ENCODE measurements at places on chromosomes 13 and 19.

DNA sequence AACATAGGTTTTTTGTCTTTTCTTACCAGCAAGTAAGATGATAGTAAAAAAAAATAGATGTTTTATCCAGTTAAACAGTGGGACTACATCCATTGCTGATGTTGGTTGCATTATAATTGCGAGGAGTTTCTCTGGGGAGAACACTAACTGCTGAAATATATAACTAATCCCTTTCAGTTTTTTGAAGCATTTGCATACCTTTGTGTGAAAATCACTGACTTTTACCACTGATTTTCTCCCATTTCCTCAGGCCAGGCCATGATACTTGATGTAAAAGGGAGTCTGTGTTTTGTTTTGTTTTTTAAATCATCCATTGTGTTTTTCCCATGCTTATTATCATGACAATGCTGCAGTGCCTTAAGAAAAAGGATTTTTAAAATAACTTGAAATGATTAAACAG is 699.5 kb downstream of the PCDH9 start:
- no peak for DNase-seq

- no peak for DNase-seq
Observed at GRCh38 chr19:38483016-38483630, 49.6 kb downstream of the RYR1 start.

GRCh38 chr19:40560092-40560507 is 16.6 kb upstream of the SHKBP1 start:
- DNase-seq: no peak

- DNase-seq: no peak
Observed at GRCh38 chr13:29384466-29384865, 211.0 kb downstream of the SLC7A1 start.

- DNase-seq: no peak
Observed at GRCh38 chr13:40376867-40377535, 289.4 kb downstream of the FOXO1 start.

DNA sequence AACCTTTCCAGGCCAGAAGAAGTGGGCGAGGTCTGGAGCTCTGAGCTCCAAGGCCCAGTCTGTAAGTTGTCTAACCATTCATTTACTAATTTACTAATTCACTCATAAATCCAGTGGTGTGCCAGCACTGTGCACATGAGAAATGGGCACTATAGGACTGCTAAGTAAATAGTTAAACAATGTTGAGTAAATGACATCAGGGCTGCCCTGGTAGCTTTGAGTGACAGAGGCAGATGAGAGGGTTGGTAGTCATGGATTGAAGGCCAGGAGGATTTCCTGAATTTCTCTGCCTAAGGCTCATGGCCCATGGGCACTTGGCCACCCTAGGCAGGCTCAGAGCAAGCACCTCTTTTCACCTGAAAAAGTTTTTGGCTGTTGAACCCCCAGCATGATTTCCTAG is 216.9 kb upstream of the RXFP2 start:
- DNase-seq: no peak

DNA sequence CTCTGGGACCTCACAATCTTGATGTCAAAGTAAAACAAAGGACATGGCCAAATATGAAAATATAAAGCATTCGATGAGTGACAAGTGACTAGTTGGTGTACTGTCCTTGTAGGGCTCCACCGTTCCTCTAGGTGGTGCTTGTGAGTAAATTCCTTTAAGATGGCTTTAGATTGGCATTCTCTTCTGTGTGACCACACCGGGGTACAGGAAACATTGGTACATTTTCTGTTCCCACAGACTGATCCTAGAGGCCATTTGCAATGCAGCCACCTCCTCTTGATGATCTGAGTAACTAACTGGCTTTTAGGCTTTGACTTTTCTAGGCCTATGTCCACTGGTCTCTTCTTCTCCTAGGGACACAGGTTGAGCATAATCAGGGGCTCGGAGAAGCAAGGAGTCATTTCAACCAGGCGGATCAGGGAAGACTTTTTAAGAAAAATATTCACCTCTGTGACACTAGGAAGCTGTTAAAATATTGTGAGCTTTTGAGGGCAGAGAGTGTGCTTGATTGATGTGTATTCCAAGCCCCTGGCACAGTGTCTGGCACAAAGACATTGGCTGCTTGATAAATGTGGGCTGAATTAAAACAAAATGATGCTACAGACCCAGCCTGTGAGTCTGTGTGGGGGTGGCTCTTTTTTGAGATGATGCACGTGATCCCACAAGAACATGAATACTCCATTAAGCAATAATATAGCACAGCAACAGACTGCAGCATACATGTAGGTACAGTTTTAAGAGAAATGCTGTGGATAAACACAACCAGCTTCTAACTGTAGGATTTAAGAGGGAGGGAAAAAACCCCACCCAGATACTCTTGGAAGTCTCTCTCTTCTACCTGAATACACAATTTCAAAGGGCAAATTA is 21.0 kb downstream of the EPSTI1 start:
- DNase-seq: peak; percentile 67

GRCh38 chr19:19224852-19225494 is 13.2 kb downstream of the NCAN start:
- DNase-seq: peak; percentile 92

DNA sequence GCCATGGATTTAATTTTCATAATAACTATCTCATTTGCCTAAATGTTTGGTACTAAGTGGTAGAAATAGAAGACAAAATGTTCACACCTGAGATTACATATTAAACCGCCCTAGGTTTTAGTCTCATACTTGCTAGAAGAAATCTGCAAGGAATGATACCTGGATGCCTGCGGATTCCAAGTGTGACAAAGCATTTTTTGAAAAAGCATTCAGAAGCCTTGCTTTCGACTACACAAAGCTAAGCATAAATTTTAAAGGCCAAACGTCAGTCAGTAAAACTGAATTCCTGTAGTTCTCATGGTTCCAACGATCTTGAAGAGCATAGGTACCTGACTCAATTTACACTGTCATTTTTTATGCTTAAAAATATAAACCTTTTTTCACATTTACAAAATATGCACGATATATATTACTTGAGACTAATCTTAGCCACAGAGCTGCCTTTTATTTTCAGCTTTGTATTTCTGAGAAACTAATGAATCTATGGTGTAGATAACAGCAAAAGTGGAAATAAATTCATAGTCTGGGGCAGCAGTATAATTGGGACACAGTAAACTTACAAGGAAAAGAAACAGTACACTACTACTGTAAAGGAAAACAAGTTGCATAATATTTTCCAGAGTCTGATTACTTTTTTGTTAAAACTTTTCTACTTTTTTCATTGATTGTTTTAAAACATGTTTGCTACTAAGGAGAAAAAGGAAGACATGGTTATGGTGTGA is 1.2 kb upstream of the LRRC63 start:
- DNase-seq: no peak

DNA sequence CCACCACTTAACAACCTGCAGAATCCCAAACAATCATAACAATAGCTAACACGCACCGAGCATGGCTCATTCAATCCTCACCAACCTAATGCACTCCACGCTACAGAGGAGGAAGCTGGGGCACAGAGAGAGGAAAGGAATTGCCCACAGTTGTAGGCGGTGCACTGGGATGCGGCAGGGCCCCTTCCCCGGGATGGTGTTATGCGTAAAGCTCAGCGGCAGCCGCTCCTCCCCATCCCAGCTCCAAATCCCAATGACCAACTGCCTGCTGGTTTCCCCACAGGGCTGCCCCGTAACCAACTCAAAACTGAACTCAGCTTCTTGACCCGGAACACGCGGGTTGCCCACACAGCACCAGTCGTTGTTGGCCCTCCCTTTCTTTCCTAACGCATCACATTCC is 42.2 kb downstream of the SERP2 start:
- DNase-seq: no peak

DNA sequence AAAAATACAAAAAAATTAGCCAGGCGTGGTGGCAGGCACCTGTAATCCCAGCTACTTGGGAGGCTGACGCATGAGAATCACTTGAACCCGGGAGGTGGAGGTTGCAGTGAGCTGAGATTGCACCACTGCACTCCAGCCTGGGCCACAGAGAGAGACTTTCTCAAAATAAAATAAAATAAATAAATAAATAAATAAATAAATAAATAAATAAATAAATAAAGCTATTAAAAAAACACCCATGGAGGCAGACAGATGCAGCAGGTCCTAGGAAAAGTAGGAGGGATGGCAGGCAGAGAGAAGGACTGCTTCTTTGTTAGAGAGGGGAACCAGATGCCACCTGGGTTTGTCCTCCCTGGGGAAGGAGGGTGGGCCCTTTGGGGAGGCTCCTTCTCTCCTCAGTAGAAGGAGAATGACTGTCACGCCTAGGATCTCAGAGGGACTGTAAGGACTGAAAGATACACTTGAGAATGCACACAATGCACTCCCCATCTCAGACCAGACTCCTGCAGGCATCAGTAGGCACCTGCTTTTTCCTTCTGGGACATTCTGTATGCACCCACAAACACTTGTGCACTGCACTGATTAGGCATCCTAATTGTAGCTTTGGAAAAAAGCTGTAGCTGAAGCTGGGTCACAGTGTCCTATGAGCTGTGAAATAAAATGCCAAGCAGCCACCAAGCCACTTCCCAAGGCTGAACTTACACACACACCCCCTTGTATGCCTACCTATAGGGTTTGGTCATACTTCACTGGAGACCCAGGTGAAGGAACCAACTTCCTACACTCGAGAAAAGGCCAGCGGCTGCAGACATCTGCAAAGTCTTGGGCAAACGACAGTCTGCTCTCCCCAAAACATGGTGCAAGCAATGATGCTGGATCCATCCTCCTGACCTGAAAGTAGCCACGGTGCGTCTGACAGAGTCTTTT is 18.9 kb upstream of the SLC35E1 start:
- no peak for DNase-seq

DNA sequence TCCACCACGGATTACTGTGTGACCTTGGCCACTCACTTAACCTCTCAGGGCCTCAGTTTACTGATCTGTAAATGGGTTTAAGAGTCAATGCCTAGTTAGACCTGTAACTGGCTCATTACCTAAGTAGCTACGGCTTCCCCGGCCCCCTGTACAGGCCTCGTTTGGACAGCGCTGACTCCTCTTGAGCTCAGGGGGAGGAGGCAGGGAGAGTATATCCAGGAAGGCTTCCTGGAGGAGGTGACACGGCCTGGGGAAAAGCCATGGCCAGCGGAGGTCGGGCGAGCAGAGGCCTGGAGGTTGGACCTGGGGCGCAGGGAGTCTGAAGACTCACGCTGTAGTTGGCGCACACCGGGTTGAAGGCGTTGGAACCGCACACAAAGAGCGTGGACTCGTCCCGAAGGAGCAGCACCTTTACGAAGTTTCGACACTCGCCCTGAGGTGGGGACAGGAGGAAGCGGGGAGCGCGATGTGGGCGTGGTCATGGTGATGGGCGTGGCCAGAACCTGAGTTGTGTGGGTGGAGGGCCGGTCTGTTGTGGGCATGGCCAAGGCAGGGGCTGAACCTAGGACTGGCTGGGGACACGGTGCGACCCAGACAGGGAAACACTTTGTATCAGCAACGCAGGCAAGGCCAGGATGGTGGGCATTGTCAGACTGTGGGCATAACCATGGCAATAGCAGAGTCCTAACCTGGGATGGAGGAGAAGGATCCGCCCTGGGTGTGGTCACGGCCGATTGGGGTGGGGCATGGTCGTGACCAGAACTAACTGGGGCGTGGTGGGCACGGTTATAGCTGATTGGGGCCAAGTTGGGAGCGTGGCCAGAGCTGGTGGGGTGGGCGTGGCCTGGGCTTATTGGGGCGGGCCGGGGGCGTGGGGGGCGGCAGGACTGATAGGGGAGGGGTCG is 3.6 kb downstream of the SEMA6B start:
- DNase-seq: peak; percentile 75

GRCh38 chr19:16441661-16442162 is 30.1 kb downstream of the EPS15L1 start:
- peak; percentile 80 for DNase-seq

DNA sequence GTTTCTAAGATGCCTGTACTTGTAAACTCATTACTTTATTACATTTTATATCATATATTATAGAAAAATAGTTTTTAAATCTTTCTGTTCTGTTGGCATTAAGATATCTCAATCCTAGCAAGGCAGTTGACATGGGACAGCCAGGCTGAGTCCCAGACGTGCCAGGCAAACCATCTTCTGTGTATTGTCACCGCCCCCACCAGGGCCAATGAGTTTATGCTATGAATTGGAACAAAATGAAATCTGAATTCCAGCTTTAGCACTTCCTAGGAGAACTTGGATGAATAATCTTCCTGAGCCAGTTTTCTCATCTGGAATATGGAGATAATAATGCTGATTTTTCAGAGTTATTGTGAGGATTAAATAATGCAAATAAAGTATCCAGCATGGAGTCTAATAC is 79.9 kb upstream of the GSX1 start:
- no peak for DNase-seq

GRCh38 chr13:58238972-58239773 is 607.6 kb downstream of the PCDH17 start:
- no peak for DNase-seq

- DNase-seq: no peak
Observed at GRCh38 chr13:22700246-22700887, 480.4 kb upstream of the SGCG start.

DNA sequence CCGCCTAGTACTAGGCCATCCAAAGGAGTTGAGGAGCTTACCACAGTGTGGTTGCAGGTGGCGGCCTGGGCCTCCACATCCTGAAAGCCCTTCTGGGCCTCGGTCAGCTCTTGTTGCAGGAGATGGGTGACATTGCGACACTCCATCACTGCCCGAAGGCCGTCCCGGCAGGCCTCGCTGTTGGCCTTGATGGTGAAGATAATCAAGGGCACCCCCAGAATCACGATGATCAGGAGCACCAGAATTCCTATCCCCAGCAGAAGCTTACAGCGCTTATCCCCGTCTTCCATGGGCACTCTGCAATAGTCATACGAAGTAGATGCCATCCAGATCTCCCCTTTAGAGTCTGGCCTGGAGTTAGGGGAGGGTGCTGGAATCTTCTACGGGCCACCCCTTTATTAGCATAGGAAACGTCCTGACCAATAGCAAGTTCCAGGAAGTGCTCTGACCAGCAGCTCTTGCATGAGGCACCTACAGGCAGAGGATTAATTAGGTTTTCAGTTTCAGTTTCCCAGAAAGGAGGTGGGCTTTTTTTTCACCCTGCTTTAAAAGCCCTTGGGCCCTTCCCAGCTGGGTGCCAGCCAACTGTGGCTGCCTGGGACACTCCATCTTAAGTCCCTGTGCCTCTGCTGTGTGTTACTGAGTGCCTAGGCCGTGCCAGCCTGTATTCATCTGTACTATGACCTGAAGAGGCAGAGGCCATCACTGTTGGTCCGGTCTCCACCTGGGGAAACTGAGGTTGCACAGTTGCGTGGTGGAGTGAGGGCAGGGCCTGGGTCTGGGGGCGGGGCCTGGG is at the start of gene BST2:
Gene BST2, minus strand, starts transcription at position 381 of the 796 bp plus-strand sequence. Its CDS starts 55 bp downstream, at position 326.
- no peak for DNase-seq

DNA sequence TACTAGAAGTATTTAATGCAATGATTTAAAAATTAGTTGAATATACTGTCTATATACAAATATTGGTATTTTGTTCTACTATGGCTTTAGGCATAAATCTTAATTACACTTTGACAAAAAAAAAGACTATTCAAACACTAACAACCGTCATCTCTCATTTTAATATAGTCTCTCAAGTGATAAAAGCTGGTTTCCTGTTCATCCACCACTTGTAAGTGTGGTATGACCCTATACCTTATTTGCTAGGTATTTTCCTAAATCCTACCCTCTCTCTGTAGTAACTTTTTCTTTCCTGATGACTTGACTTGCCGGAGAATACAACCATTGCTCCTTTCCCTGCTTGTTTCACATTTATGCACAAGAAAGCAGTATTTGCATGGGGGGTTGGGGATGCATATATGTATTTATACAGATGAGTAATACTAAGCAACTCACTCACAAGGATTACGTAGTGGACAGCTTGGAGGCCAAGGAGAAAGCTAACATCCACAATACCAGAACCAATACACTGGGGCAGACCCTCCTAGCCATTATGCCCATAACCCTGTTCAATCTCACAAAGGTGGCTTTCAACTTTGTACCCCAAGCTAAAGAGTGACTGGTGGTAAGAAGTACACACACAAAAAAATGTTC is 12.7 kb upstream of the EFNB2 start:
- DNase-seq: no peak

GRCh38 chr19:30932854-30933253 is 416.4 kb downstream of the TSHZ3 start:
- DNase-seq: peak; percentile 46
